ENCODE measurements at places on chromosomes 5 and 9.

DNA sequence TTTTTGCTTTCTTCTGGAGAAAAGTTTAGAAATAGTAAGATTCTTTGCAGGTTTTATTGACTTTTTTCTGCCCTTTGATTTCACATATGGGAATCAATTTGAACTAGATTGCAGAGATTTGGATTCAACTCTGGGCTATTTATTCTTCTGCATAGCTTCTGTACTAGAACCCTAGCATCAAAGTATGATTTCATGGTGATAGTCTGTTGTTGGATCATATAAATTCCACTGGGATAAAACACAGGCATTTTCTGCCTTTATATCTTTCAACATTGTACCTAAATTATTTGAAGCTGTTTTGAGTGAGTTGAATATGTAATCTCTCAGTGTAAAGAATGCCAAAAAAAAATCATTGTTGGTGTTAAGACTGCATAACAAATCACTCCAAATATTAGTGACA is 458.4 kb upstream of the MPDZ start:
- no peak for DNase-seq

GRCh38 chr5:55402199-55402598 is 94.4 kb downstream of the MTREX start:
- DNase-seq = no peak

- no peak for DNase-seq
These were observed 1238.0 kb upstream of the NUDT12 start for GRCh38 chr5:104800440-104801048.

GRCh38 chr9:129624947-129625346 is 1.0 kb upstream of the NTMT1 start:
- peak; percentile 60 for DNase-seq

GRCh38 chr5:14041528-14042192 is 97.2 kb upstream of the DNAH5 start:
- no peak for DNase-seq

DNA sequence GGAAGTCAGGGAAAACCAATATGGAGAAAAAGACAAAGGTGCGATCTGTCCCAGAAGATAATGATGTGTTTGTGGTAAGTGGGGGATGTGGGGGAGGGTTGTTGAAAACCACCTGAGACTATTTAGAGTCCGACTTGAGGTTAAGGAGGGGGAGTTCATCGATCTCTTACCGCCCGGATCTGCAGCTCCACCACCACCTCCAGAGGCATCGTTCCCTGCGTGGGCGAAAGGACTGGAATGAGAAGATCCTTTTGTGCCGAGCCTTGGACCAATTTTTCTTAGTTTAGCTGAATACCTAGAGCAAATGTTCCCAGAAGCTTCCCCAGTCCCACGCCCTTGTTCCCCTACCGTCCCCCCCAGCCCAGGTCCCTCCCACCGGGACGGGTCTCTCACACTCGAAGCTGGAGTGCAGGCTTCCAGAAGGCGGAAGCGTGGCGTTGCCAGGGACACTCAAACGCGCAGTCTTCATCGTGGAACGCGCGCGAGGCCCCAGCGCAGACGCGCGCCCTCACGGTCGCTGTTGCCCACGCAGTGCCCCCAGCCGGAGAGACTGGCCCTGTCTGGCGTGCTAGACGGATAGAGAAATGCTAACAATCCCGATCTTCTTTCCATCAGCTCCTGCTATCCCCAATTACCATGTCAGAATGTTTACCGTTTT is at the start of gene SPATA6L:
SPATA6L (minus strand) TSS at position 439 of the 658 bp plus-strand sequence; CDS start at position 209, 230 bp downstream.
- DNase-seq = peak; percentile 60

GRCh38 chr9:134633362-134634142 is 8.1 kb upstream of the COL5A1 start:
- DNase-seq = no peak

DNA sequence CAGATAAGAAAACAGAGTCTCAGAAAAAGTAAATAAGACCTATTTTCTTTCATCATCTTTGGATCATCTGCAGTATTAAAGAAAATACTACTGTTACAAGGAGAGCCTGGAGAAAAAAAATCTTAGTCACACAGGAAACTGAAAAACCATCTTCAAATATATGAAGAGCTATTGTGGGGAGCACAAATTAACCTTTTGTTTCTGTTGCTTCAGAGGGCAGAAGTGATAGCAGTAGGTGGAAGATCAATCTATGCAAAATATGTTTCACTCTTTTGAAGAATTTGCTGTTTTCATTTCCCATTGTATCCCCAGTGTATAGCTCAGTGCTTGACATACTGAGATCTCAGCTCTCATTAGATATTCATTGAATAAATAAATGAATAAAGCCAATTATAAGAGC is 13.1 kb upstream of the CEMIP2 start:
- DNase-seq = no peak

DNA sequence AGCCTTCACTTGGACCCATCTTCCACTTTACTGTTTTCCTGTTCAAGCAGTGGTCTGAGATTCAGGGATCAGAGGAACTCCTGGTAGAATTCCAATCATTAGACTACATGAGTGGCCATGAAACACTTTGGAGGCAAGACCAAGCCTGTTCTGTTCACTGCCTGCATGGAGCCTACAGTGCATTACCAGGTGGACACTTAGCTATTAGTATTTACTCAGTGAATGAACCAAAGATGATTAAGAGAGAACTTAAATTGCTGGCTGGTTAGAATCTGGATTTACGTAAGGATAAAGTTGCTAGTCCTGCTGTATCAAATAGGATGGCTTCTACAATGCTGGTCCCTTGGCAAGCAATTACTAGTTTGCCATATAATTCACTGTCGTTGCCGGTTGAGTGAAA is 245.5 kb downstream of the ARRDC3 start:
- no peak for DNase-seq

GRCh38 chr5:38463634-38464521 is 92.6 kb downstream of the LIFR start:
- peak; percentile 84 for DNase-seq

DNA sequence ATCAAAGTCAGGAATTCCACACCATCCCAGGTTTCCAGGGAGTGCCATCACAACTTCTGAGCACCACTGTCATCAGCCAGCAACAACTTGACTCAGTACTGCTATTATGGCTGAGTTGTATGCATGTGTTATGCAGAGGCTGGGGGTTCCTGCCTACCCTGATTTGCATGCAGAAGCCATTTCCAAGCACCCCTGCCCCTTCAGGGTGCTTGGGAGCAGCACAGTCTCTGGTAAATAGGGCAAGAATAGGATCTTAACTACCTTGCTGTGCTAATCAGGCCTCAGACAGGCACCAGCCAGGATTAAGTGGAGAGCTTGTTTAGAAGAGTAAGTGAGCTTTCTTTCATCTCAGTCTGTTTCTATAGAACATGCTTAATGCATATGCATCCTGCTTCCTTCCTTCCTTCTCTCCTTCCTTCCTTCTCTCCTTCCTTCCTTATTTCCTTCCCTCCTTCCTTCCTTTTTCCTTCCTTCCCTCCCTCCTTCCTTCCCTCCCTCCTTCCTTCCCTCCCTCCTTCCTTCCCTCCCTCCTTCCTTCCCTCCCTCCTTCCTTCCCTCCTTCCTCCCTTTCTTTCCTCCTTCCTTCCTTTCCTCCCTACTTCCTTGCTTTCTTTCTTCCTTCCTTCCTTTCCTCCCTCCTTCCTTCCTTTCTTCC is 175.7 kb downstream of the FRMD3 start:
- no peak for DNase-seq

GRCh38 chr5:85108471-85108870 is 723.8 kb upstream of the EDIL3 start:
- no peak for DNase-seq

- no peak for DNase-seq
These were observed 1983.5 kb upstream of the C9orf72 start for GRCh38 chr9:29556746-29557145.

- peak; percentile 55 for DNase-seq
These were observed 136.5 kb downstream of the CCDC192 start for GRCh38 chr5:127839496-127840197.

GRCh38 chr9:138045541-138046490 is 168.2 kb downstream of the CACNA1B start:
- no peak for DNase-seq

DNA sequence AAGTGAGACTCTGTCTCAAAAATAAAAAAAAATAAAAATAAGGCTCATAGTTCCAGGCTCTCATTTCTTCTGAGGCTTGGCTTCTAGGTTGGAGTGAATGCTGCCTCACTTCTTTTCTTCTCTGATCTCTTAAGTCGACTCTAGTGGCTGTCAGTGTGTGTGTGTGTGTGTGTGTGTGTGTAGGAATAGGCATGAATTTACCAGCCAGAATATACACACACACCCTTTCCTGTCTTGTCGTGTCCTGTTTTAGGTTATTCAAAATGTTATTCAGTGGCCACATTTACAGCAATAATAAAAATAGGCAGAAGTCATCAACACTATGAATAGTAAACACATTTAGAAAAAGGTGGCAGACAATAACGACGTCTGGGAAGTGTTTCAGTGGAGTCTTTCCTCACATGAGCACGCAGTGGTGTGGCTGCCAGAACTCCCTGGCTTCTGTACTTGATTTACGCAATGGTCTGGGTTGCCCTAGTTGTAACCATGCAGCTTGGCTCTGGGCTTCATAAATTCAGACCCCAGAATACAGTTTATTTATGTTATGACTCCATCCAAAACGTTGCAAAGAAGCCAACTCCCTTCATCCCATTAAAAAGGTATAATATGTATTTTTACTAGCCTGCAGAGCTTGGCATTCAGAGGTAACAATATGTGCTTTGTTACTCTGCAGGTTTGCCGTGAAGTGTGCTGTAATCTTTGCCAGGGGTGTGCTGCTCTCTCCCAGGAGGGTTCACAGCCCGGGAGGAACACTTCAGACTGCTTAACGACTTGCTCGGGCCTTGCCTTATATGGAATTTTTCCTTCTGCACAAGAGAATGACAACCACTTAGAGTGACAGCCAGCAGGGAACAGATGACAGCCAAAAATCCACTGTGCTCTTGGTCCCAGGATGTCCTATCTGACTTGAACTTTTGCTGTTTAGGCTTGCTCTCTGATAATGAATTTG is 34.4 kb upstream of the PALM2AKAP2 start:
- DNase-seq = peak; percentile 76
